Colonic mucosa (tissue), 4 donors: ENCODE measurements at places on chromosomes 1 and 21. TPM values are rescaled to one million over a fixed set of nuclear protein-coding genes. Genes with fewer than 3 reads are reported as not detected.

- no peaks in the 10 kb centered on the region for H3K36me3 ChIP-seq
- peak overlapping the region; percentile 45 for H3K4me3 ChIP-seq
- H3K4me1 ChIP-seq = no peaks in the 10 kb centered on the region
- no peak for DNase-seq
- peaks cover 22% of the 10 kb centered on the region for H3K27me3 ChIP-seq
- H3K27ac ChIP-seq = peak overlapping the region; percentile 75
Observed at GRCh38 chr21:46096596-46097335, 1.1 kb upstream of the COL6A2 start.

Gene FLG2
- not detected for total RNA-seq

Gene IL22RA1
- 15.5 TPM for total RNA-seq

Gene FNDC5
- total RNA-seq = 0.64 TPM

GRCh38 chr1:15384301-15384901, 25.3 kb upstream of the EFHD2 start:
- H3K4me1 ChIP-seq = no peaks in the 10 kb centered on the region
- H3K36me3 ChIP-seq = no peaks in the 10 kb centered on the region
- DNase-seq = no peak
- H3K27ac ChIP-seq = no peak overlapping the region
- no peak overlapping the region for H3K4me3 ChIP-seq

DNA sequence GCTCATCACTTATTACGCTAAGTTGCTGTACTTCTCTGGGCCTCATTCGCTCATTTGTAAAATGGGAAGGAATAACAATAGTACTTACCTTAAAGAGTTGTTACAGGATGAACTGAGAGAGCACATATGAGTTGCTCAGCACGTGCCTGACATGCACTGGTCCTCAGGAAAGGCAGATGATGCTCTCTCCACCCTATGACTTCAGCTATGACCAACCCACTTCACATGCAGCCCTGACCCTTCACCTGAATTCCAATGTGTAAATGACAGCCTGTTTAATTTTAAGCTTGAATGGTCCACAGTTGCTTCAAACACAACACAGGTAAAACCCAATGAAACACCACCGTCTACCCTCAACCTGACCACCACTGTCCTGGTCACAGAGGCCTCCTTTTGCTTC, 32.9 kb downstream of the GADD45A start:
- no peaks in the 10 kb centered on the region for H3K27me3 ChIP-seq
- H3K4me3 ChIP-seq = no peak overlapping the region
- H3K27ac ChIP-seq = no peak overlapping the region
- DNase-seq = no peak
- H3K4me1 ChIP-seq = peaks cover 3% of the 10 kb centered on the region
- no peaks in the 10 kb centered on the region for H3K36me3 ChIP-seq

DNA sequence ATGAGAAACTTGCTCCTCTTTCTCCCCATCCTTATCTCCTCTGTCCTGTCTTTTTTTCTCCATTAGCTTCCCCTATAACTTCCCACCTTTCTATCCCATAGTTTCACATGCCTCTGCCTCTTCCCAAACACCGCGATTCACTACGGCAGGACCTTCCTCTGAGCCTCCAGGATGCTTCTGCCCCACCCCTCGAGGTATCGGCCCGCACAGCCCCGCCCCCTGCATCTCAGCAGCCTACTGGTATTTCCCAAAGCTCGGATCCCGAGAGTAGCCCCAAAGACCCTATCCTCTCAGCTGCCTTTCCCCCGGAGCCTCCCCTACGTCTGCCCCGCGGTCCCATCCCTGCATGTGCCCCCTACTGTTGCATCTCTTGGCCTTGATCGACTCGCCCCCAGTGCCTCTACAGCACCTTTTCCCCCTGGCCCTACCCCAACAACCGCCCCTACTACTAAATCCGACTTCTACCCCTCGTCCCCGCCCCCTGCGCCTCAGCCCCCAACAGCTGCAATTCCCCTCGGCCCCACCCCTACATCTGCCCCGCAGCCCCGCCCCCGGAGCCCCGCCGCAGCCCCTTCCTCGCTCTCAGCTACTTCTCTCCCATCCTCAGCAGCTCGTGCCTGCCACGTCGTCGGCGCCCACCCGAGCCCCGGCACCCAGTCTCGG, 512 bp downstream of the PIAS3 start:
- H3K4me1 ChIP-seq = peaks cover 5% of the 10 kb centered on the region
- no peaks in the 10 kb centered on the region for H3K36me3 ChIP-seq
- H3K27ac ChIP-seq = peak overlapping the region; percentile 91
- no peaks in the 10 kb centered on the region for H3K27me3 ChIP-seq

- H3K27me3 ChIP-seq = no peaks in the 10 kb centered on the region
- no peak for DNase-seq
- H3K36me3 ChIP-seq = no peaks in the 10 kb centered on the region
Observed at GRCh38 chr21:44279354-44280260, 6.1 kb upstream of the AIRE start.

Gene NBPF4
- 0.59 TPM for total RNA-seq

DNA sequence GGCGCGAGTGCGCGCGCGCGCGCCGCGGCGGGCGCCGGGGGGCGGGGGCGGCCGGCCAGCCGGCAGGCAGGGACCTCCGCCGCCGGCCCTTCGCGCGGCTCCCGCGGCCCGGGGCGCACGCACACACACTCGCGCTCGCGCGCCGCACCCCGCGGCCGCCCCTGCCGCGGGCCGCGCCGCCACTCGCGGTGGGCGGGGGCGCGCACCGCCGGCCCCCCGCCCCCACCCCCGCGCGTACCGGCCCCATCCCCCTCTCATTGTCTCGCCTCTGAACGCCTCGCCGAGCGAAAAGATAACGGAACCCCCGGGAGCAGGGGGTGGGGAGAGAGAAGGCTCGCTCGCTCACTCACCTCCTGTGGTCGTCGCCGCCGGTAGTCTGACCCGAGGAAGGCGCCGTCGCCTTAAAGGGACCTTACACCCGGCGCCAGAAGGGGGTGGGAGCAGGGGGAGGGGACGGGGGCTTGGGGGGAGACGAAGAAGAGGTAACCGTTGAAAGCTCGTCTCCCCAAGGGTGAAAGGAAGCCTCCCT, 428 bp downstream of the POGZ start:
- peak; percentile 67 for DNase-seq
- no peaks in the 10 kb centered on the region for H3K27me3 ChIP-seq
- H3K4me1 ChIP-seq = peaks cover 3% of the 10 kb centered on the region
- H3K36me3 ChIP-seq = no peaks in the 10 kb centered on the region
- peak overlapping the region; percentile 87 for H3K27ac ChIP-seq
- H3K4me3 ChIP-seq = peak overlapping the region; percentile 59

GRCh38 chr1:10869933-10870332, 73.5 kb upstream of the CASZ1 start:
- no peak overlapping the region for H3K27ac ChIP-seq
- peaks cover 6% of the 10 kb centered on the region for H3K27me3 ChIP-seq
- H3K4me3 ChIP-seq = no peak overlapping the region
- no peaks in the 10 kb centered on the region for H3K4me1 ChIP-seq
- no peaks in the 10 kb centered on the region for H3K36me3 ChIP-seq

DNA sequence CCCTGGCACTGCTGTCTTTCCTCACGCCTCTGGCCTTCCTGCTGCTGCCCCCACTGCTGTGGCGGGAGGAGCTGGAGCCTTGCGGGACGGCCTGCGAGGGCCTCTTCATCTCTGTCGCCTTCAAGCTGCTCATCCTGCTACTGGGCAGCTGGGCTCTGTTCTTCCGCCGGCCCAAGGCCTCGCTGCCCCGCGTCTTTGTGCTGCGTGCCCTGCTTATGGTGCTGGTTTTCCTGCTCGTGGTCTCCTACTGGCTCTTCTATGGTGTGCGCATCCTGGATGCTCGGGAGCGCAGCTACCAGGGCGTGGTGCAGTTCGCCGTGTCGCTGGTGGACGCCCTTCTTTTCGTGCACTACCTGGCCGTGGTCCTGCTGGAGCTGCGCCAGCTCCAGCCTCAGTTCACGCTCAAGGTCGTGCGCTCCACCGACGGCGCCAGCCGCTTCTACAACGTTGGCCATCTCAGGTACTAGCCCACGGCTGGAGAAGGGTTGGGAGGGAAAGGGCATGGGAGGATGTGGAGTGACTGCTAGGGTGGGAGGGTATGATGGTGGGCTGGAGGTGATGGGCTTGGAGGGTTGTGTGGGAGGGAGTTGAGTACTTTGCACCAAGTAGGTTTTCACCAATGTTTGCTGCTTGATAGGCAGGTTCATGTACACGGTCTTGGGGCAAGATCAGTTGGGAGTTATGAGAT, 18.9 kb downstream of the VANGL2 start:
- no peak overlapping the region for H3K4me3 ChIP-seq
- H3K4me1 ChIP-seq = no peaks in the 10 kb centered on the region
- H3K27ac ChIP-seq = no peak overlapping the region
- no peak for DNase-seq
- no peaks in the 10 kb centered on the region for H3K36me3 ChIP-seq

Gene TEDDM1
- not detected for total RNA-seq

GRCh38 chr1:185409345-185409744, 92.3 kb upstream of the IVNS1ABP start:
- H3K36me3 ChIP-seq = no peaks in the 10 kb centered on the region
- H3K27ac ChIP-seq = no peak overlapping the region
- DNase-seq = no peak

Gene CATSPER4
- not detected for total RNA-seq

Gene TRIM17
- total RNA-seq = not detected

DNA sequence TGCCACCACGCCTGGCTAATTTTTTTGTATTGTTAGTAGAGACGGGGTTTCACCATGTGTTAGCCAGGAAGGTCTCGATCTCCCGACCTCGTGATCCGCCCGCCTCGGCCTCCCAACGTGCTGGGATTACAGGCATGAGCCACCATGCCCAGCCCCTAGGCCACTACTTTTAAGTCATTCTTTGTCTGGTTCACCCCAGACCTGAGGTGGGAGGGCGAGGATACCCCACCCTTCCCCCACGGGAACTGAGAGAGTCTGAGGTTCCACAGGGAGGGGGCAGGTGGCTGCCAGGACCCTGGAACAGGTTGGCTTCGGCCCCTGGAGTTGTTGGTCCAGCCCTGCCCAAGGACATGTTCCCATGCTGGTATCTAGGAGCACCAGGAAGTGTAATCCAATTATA, 7.7 kb upstream of the SDC3 start:
- no peaks in the 10 kb centered on the region for H3K36me3 ChIP-seq
- DNase-seq = no peak
- no peak overlapping the region for H3K4me3 ChIP-seq
- H3K27ac ChIP-seq = no peak overlapping the region
- H3K27me3 ChIP-seq = no peaks in the 10 kb centered on the region

Gene MCOLN2
- 21.6 TPM for total RNA-seq

- H3K4me1 ChIP-seq = no peaks in the 10 kb centered on the region
- no peaks in the 10 kb centered on the region for H3K36me3 ChIP-seq
- H3K27ac ChIP-seq = no peak overlapping the region
- no peaks in the 10 kb centered on the region for H3K27me3 ChIP-seq
- no peak for DNase-seq
- no peak overlapping the region for H3K4me3 ChIP-seq
Observed at GRCh38 chr1:162367073-162367472, 9.6 kb downstream of the SPATA46 start.

DNA sequence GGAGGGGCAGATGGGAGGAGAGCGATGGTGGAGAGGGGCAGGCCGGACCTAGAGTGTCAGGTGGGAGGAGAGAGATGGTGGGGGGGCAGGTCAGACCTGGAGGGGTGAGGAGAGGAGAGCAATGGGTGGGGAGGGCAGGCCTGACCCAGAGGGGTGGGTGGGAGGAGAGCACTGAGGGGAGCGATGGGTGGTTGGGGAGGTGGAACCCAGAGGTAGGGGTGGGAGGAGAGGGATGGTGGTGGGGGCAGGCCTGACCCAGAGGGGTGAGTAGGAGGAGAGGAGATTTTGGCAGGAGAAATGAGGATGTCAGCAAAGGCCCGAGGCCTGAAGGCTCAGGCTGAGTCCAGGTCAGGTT, 157.3 kb upstream of the VAMP3 start:
- H3K27ac ChIP-seq = no peak overlapping the region
- no peaks in the 10 kb centered on the region for H3K4me1 ChIP-seq
- no peaks in the 10 kb centered on the region for H3K36me3 ChIP-seq
- H3K4me3 ChIP-seq = no peak overlapping the region
- H3K27me3 ChIP-seq = no peaks in the 10 kb centered on the region

Gene SLFNL1
- 0.27 TPM for total RNA-seq

Gene HES3
- total RNA-seq = not detected

Gene ARMH1
- total RNA-seq = 1.3 TPM

Gene DIO1
- total RNA-seq = 0.32 TPM

DNA sequence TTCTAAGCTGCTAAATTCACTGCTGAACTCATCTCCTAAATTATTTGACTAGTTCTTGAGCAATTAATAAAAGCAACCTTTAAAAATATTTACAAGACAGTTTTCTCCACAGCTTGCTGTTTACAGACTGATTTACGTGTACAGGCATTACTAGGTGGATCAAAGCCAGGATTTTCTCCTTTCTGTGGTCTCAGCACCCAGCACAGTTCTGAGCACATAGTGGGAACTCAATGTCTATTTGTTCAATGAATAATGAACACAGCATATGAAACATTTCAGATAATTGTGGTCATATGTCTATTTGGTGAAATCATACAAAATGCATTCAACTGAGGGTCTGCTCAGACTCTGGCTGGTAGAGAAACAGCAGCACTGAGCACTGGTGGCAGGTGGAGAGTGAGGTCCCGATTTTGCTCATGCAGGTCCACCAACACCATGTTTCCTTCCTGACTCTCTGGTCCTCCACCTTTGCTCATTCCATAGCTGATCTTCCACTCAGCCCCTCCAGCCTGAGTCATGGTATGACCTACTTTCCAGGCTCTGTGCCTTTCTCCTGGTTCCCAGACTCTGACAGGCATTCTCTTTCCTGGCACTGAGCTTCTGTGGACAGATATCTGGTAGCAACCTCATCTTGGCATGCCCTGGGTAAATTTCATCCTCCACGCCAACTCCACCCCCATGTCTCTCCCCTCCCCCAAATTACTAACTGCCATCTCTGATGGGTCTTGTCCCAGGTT, 311.3 kb downstream of the TGFB2 start:
- no peaks in the 10 kb centered on the region for H3K36me3 ChIP-seq
- H3K4me1 ChIP-seq = no peaks in the 10 kb centered on the region
- no peak overlapping the region for H3K27ac ChIP-seq
- no peak overlapping the region for H3K4me3 ChIP-seq

- H3K27me3 ChIP-seq = no peaks in the 10 kb centered on the region
- H3K4me3 ChIP-seq = peak overlapping the region; percentile 8
- no peaks in the 10 kb centered on the region for H3K36me3 ChIP-seq
- peak overlapping the region; percentile 62 for H3K27ac ChIP-seq
- DNase-seq = peak; percentile 89
- peaks cover 4% of the 10 kb centered on the region for H3K4me1 ChIP-seq
Observed at GRCh38 chr1:27031235-27032118, 18.8 kb upstream of the TENT5B start.
